DND-41 (cell line): ENCODE measurements at places on chromosomes 11 and 22.
A peak's percentile ranks its signal among the peaks of the same experiment; 100 is the strongest.

GRCh38 chr11:120680322-120680721 lies 168.8 kb downstream of the GRIK4 start:
- DNase-seq, result no peak

- DNase-seq, result no peak
Measured at GRCh38 chr22:39016592-39016991, 2.5 kb downstream of the APOBEC3C start.

GRCh38 chr22:39003165-39003638 lies 10.9 kb upstream of the APOBEC3C start:
- DNase-seq, result peak; percentile 76

DNA sequence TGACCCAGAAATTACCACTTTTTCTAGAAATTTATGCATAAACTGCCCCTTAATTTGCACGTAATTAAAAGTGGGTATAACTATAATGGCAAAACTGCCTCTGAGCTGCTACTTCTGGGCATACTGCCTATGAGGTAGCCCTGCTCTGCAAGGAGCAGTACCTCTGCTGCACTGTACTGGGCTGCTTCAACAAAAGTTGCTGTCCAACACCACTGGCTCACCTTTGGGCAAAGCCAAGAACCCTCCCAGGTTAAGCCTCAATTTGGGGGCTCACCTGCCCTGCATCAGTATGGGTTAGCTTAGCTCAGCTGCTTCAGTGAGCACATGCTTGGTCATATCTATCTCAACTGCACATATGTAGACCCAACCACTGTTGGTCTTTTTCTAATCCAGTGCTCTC lies 4.5 kb downstream of the DMC1 start:
- DNase-seq, result no peak

GRCh38 chr11:62221498-62221897 lies 13.0 kb downstream of the SCGB2A1 start:
- DNase-seq, result no peak

- DNase-seq, result no peak
Measured at GRCh38 chr22:34738661-34739400, 327.1 kb upstream of the ISX start.

DNA sequence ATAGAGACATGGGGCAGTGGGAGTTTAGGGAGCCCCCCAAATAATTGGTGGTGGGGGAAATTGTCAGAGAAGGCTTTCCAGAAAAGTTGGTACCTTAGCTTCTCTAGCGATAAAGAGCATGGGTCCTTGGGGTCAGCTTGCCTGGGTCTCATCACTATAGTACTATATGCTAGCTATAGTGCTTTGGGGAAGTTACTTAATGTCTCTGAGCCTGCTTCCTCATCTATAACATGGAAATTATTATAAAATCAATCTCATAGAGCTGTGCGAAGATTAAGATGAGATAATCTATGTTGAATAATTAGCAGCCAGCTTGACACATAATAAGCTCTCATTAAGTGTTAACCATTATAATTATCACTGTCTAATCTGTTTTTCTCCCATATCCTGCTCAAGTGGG lies 41.2 kb downstream of the STIM1 start:
- no peak for DNase-seq

DNA sequence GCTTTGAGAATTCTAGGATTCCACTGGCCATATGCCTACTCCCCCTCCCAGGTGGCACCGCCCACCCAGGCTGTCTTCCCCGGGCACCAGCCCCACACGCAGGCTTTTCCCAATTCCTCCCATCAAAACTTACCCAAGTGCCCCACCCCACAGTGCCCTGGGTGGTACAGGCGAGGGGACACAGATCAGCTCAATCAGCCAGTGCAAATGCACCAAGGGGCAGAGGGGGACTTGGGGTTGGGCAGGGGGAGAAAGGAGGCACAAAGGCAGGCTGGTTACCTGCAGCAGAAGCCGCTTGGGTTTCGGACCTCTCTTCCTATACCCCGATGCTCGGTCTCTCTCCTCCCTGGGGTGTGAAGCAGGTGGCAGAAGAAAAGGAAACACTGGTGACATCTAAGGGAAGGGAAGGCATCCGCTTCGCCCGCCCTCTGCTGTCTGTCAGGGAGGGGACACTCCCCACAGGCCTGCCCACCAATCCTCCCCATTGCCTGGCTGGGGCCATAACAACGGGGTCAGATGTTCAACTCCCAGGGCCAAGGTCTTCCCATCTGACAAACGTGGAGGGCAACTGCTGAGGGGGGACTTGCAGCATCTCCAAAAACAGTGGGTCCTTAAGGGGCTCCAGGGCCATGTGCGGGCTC lies 14.0 kb downstream of the CBX7 start:
- DNase-seq, result no peak

GRCh38 chr22:26445577-26446275 lies 16.7 kb downstream of the ASPHD2 start:
- DNase-seq, result no peak

DNA sequence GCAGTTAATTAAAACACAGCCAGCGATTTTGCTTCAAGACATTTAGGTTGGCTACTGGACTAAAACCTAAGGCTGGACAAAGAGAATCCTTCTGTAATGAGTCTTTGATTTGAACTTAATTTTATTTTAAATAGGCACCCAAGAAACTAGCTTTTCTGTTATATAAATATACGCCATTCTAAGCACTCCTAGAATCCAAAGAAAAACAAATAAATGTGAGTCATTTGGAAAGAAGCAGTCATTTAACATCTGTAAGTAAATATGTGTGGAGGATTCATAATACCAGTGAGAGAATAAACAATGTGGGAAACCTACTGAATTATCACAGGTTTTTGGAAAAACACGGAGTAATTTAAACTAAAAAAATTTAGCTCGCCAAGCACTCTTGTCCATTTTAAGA lies 1.2 kb upstream of the TECTA start:
- DNase-seq, result no peak

DNA sequence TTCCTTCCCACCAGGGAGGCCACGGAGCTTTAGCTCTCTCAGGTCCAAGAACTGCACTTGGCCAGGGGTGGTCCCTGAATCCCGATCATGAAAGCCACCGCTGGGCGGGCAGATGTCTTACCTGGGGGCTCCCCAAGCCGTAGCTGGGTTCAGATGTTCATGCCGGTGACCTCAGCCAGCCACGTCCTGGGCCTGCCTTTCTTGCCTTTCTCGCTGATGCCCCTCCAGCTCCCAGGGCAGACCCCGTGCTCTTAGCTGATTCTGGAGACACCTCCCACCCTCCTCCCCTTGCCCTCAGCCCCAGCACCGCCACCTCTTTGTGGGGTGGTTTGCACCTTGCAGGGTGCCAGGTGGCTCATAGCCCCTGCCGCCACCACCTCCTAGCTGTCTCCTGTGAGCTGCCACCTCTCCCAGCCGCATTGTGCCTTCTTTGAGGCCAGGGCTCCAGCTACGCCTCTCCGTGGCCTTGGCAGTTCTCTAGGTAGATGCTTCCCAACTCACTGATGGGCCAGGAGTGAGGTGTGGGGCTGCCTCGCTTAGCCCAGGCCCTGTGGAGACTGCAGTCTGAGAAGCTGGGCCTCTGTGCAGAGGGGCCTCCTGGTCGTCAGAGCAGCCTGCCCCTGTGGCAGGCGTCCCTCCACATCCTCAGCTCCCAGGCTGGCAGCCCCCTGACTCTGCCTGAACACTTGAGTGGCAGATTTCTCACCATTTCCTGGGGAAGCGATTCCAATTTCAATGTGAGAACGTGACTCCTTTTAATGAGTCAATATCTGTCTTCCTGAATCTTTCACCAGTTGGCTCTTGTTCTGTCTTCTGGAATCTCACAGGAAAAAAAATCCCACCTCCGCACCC lies 97.6 kb upstream of the B3GAT1 start:
- DNase-seq, result no peak

- DNase-seq, result no peak
Measured at GRCh38 chr11:443542-444199, 1.9 kb upstream of the ANO9 start.

GRCh38 chr22:36244522-36245391 lies 5.4 kb upstream of the APOL2 start:
- DNase-seq, result no peak

DNA sequence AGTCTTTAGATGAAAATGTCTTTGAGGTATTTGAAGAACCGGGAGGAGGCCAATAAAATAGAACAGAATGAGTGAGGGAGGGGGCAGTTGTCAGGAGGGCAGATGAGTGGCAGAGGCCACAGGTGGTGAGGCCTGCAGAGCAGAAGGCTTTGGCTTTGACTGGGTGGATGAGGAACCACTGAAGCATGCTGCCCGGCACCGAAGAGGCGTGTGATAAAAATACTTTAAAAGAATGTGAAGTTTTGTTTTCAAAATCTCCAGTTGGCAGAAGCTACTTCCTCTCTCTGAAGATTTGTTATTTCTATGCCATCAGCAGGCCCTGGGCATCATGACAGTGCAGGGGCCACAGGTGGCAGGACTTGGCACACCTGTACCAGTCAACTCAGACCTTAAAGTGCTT lies 6.3 kb downstream of the MS4A12 start:
- no peak for DNase-seq

DNA sequence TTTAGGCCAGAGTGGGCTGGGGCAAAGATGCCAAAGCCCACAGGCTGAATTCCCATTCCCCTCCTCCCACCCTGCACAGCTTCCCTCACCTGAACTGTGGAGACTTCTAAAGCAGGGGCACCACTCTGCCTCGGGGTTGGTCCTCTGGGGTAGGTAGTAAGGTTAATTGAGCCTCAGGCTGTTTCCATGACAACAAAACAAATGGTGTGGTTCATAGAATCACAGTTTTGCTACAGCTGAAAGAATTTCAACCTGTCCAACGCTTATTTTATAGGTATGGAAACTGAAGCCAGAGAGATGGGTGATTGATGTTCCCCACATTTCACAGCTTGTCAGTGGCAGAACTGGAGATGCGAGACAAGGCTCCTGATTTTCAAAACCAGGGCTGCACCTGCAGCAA lies 109.5 kb downstream of the SNX19 start:
- DNase-seq, result no peak
